ENCODE measurements at places on chromosomes 3 and 15. TPM values are rescaled to one million over a fixed set of nuclear protein-coding genes. Genes with fewer than 3 reads are reported as not detected.

JAGN1 gene
- total RNA-seq, result 34.2 TPM

CLDN11 gene
- 4.8 TPM for total RNA-seq

ZNF80 gene
- total RNA-seq, result not detected

FANCI gene
- 58.7 TPM for total RNA-seq

SLC51A gene
- total RNA-seq, result not detected

GSK3B gene
- total RNA-seq, result 92.4 TPM

ANKUB1 gene
- 0.82 TPM for total RNA-seq

TMEM207 gene
- not detected for total RNA-seq

UROC1 gene
- not detected for total RNA-seq

All from foreskin keratinocyte (primary cell).